K562 (cell line): ENCODE measurements at places on chromosomes 6 and 20. TPM values are rescaled to one million over a fixed set of nuclear protein-coding genes. Genes with fewer than 3 reads are reported as not detected.

GRCh38 chr20:11333634-11334033 is 584.1 kb upstream of the BTBD3 start:
- no peaks in the 10 kb centered on the region for H3K36me3 ChIP-seq
- H3K4me1 ChIP-seq: no peaks in the 10 kb centered on the region
- DNase-seq: no peak
- no peaks in the 10 kb centered on the region for H3K27me3 ChIP-seq

GRCh38 chr20:51562332-51563173 is 20.0 kb upstream of the NFATC2 start:
- peaks cover 25% of the 10 kb centered on the region for H3K27me3 ChIP-seq
- H3K36me3 ChIP-seq: no peaks in the 10 kb centered on the region
- H3K4me1 ChIP-seq: peaks cover 31% of the 10 kb centered on the region
- peak overlapping the region; percentile 15; the same call in 1 of the 2 replicates for H3K4me3 ChIP-seq

DNA sequence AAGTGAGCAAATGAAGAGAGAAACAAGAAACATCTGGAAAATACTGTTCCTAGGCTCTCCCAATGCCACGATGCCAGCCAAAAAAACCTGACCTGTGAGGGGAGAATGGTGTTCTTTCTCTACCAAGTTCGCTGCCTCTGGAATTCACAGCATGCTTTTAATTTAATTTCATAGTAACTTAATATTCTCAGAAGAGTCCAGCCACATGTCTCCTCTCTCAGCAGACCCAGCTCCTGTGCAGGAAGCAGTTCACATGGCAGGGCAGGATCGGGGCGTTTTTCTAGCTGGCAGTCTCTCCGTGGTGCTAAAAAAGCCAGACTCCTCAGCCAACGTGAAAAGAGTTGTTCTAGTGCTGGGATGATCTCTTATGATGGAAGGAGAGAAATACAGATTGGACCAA is 57.5 kb downstream of the BFSP1 start:
- H3K27me3 ChIP-seq: peaks cover 21% of the 10 kb centered on the region
- no peak overlapping the region for H3K27ac ChIP-seq
- no peak for DNase-seq
- H3K36me3 ChIP-seq: no peaks in the 10 kb centered on the region
- H3K4me3 ChIP-seq: no peak overlapping the region
- no peaks in the 10 kb centered on the region for H3K4me1 ChIP-seq

- no peaks in the 10 kb centered on the region for H3K27me3 ChIP-seq
- peak; percentile 44 for DNase-seq
- H3K27ac ChIP-seq: peak overlapping the region; percentile 80
- peak overlapping the region; percentile 99 for H3K4me3 ChIP-seq
- H3K36me3 ChIP-seq: peaks cover 5% of the 10 kb centered on the region; the same call in 1 of the 3 replicates
Measured at GRCh38 chr20:63628246-63628975, 1.5 kb upstream of the GMEB2 start.

- no peak overlapping the region for H3K4me3 ChIP-seq
- H3K27me3 ChIP-seq: no peaks in the 10 kb centered on the region
- no peaks in the 10 kb centered on the region for H3K4me1 ChIP-seq
- DNase-seq: no peak
- peaks cover 10% of the 10 kb centered on the region; the same call in 1 of the 3 replicates for H3K36me3 ChIP-seq
Measured at GRCh38 chr20:41202426-41202825, 65.1 kb downstream of the PLCG1 start.

DNA sequence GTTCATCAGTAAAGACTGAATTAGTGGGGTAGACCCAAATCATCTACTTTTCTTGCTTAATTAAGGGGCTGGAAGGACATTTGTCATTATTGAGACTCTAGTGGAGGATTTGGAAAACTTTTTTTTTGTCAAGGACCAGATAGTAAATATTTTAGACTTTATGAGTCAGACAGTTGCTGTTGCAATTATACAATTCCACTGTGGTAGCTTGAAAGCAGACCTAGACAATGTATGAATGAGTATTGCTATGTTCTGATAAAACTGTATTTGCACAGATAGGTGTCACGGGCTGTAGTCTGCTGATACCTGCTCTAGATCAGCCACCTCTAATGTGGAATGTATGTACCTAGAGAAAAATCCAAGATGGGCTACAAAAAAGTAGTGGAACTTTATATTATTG is 175.0 kb downstream of the CARMIL1 start:
- DNase-seq: no peak
- no peaks in the 10 kb centered on the region for H3K36me3 ChIP-seq
- no peaks in the 10 kb centered on the region for H3K27me3 ChIP-seq
- H3K27ac ChIP-seq: no peak overlapping the region

TRIM15 gene
- polyA plus RNA-seq: 2.2 and 2.9 TPM in 2 replicates

TINAG gene
- not detected in 2 replicates for polyA plus RNA-seq

TTPAL gene
- 2.6 and 2.9 TPM in 2 replicates for polyA plus RNA-seq

PBOV1 gene
- polyA plus RNA-seq: not detected in 2 replicates

TMEM14A gene
- polyA plus RNA-seq: 6.2 and 8.0 TPM in 2 replicates

KHDC1L gene
- 0.39 and 0.41 TPM in 2 replicates for polyA plus RNA-seq

ISM1 gene
- not detected in 2 replicates for polyA plus RNA-seq
